ENCODE measurements at places on chromosomes 5 and 9.

- no peak for DNase-seq
Measured at GRCh38 chr9:133528876-133529241, 4.1 kb upstream of the MYMK start.

GRCh38 chr5:42949348-42950115, 90.6 kb downstream of the ANXA2R start:
- peak; percentile 77 for DNase-seq

DNA sequence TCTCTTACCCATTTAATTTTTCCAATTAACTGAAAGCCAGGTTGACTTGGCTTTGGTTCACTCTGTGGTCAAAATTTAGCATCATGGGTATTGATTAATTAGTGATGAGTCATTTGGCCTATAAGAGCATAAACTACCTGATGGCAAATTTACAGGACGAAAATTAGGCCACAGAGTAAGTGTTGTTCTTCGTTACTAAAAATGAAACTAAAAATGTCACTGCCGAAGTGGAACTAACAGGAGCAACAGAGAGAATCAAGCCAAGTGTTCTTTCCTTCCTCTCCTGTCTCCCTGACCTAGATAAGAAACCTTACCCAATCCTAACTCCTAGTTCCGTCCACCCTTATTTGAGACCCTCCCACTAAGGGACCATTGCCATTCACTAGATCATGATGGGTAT, 176.9 kb downstream of the RAB3C start:
- DNase-seq = peak; percentile 58

DNA sequence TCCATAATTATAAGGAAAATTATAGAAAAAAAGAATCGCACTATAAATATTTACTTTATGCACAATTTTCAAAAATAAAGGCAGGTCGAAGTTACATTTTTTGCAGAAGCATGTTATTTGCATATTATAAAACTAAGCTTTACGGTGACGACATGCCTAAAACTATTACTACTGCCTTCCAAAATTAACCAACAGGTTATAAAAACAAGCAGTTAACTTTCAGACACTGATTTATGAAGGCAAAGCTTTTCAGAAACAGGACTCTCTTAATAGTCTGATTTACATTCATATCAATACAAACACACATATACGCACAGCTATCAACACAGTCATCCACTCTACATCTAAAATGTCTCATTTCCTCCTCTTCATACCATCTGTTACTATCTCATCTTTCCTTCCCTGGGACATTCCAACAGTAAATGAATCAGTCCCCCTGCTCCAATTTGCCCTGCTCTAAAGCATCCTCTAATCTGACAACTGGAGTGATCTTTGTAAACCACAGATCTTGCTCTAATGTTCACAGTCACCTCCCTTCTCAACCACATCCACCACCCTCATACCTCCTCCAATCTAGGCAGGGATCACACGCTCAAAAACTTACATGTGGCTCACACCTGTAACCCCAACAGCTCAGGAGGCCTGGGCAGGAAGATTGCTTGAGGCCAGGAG, 21.6 kb downstream of the FBXW11 start:
- DNase-seq = peak; percentile 76

- DNase-seq = peak; percentile 91
Measured at GRCh38 chr9:88303721-88304451, 84.4 kb upstream of the SPIN1 start.

DNA sequence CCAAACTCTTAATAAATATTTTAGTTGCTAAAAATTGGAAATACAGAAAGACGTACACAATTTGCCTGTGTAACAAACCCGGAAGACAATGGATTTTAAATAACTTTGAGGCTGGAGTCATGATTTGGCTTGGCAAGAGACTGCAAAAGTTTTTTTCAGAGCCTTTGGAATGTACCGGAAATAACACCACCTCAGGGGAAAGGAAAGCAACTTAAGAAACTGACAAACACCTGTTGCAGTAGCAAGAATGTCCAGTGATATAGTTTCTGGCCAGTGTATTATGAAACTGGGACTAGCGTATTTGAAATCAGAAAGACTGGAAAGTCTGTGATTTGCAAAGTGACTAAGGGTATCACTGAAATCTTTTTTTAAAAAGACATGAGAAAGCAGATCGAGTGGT, 842 bp downstream of the MUSK start:
- DNase-seq = no peak

GRCh38 chr5:60996368-60996767, 51.4 kb downstream of the NDUFAF2 start:
- no peak for DNase-seq

- no peak for DNase-seq
Measured at GRCh38 chr9:133671371-133671770, 35.2 kb downstream of the DBH start.

DNA sequence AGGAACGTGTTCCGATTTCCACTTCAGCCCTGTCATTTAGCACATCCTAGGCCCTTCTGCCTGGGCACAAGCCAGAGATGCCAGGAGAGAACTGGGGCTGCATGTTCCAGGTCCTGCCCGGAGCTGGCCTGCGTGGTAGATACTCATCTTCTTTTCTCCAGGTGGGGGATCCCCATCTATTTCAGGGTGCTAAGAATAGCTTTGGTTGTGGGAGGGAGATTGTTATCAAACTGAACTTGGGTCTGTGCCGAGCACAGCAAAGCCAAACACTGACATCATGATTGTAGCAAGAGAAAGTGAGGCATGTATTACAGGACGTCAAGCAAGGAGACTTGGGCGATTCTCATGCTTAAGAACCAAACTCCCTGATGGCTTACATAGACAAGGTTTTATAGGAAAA, 18.2 kb downstream of the C9orf153 start:
- no peak for DNase-seq

GRCh38 chr9:126738553-126738952, 66.3 kb upstream of the ZBTB43 start:
- DNase-seq = no peak

GRCh38 chr5:16791036-16791705, 144.9 kb downstream of the MYO10 start:
- peak; percentile 55 for DNase-seq

- DNase-seq = no peak
Measured at GRCh38 chr9:93673021-93673838, 96.8 kb downstream of the PHF2 start.

GRCh38 chr9:123093141-123093540, 59.7 kb downstream of the GPR21 start:
- no peak for DNase-seq

- peak; percentile 44 for DNase-seq
Measured at GRCh38 chr5:102715082-102715807, 39.9 kb upstream of the PAM start.

DNA sequence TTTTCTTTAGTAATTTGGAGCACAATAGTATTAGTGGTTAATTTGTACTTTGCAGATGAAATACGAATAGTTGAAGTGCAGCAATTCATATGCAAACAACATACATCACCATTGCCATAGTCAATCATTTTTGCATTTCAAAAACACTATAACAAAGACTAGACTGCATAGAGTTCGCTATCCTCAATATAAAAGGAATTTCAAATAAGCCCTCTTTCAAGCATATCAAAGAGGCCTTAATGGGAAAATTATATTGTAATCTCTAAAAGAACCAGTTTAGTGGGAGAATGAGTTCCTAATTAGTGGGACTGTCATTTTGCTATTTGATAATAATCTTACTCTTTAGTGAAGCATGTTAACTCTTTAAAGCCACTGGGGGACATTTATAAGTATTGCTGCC, 2302.3 kb upstream of the C9orf72 start:
- DNase-seq = no peak

GRCh38 chr5:123803359-123803758, 291.4 kb downstream of the CSNK1G3 start:
- no peak for DNase-seq

DNA sequence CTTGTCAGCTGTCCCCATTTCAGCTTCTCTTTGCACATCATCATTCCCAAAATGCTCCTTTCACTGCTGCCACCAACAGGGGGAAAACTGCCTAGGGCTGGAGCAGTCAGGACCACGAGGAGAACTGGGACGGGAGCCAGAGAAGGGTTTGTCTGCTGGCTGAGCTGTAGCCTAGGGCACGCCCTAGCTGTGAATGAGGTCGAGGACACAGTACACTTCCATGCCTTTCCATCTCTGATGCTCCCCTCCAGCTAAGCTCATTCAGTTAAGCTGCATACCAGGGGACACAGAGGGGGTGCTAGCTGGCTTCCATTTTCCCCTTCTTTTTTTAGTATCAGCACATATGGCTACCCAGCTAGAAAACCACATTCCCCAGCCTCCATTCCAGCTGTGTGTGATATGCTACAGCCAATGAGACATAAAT, 64.7 kb downstream of the STK10 start:
- no peak for DNase-seq

GRCh38 chr5:31408814-31409213, 123.1 kb downstream of the DROSHA start:
- DNase-seq = no peak

- no peak for DNase-seq
Measured at GRCh38 chr5:44660251-44660650, 148.5 kb upstream of the MRPS30 start.

GRCh38 chr9:79671558-79671957, 99.8 kb downstream of the TLE4 start:
- no peak for DNase-seq

Measured in activated CD4-positive, alpha-beta T cell treated with anti-CD3 and anti-CD28 coated beads, Interleukin-10, Interleukin-2, amounts not matched to agents 100 ng/mL and 50 ng/mL, durations not matched to agents 16 hours and 8 hours (primary cell).